ENCODE measurements at places on chromosomes 11 and 22.

DNA sequence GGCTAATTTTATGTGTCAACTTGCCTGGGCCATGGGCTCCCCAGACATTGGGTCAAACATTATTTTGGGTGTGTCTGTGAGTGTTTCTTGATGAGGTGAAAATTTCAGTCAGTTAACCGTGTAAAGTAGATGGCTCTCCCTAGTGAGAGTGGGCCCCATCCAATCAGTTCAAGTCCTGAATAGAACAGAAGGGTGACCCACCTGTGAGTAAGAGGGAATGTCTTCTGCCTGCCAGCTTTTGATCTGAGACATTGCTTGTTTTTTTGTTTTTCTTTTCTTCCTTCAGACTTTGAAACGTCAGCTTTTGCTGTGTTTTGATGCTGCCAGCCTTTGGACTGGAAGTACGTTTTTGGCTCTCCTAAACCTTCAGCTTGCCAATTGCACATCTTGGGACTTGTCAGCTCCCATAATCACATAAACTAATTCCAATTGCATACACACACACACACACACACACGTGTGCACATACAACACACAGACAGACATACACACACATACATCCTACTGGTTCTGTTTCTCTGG, 300.1 kb downstream of the CNTN5 start:
- no peak for DNase-seq

GRCh38 chr11:2862395-2863275, 22.9 kb downstream of the CDKN1C start:
- DNase-seq: no peak

DNA sequence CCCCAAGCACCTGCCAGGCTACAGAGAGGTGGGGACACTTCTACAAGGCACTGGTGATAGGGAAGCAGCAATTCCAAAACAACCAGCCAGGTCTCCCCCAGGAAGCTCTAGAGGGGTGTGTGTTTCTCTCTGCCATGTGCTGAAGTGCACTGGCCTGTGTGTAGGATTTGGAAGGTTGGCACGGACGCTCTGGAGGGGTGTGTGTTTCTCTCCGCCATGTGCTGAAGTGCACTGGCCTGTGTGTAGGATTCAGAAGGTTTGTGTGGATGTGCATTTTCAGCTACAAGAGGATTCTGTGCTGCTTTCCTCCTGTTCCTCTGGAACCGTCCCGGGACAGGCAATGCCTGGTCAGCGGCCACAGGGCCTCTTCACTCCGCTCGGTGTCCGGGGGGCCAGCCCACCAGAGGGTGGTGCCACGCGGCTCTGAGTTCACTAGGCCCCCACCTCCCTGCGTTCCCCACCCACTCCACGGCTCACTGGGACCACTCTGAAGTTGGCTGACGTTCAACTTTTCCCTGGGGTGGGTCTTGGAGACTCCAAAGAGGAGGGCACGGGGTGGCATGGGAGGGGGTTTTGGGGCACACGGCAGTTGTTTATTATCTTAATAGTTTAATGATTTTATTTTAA, 552.8 kb downstream of the BRD1 start:
- no peak for DNase-seq

- DNase-seq: no peak
Measured at GRCh38 chr22:34743110-34743751, 322.7 kb upstream of the ISX start.

DNA sequence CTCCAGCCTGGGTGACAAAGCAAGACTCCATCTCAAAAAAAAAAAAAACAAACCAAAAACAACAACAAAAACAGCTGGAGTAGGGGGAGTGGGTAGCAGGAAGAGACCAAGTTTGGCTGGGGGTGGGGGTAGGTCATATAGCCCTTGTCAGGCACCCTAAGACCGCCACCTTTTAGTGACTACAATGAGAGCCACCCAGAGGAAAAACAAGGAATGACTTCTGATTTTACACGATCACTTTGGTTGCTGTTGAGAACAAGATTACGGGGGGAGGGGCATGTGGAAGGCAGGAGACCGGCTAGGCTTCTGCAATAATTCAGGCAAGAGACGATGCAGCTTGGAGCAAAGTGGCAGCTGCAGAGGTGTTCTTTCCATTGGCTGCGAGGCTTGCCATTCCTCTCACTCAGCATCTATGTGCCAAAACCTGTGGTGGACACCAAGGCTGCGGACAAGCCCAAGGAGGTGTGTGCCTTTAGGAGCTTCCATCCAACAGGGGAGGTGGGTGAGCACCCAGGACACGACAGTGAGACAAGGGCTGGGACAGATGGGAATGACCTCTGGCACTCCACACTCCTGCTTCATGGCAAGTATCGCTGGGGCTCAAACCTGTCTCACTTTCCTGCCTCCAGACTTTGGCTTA, 1.7 kb downstream of the RPS19BP1 start:
- DNase-seq: no peak
